ENCODE measurements at places on chromosomes 2 and 18. TPM values are rescaled to one million over a fixed set of nuclear protein-coding genes. Genes with fewer than 3 reads are reported as not detected.

SESTD1 gene
- 67.8 TPM for polyA plus RNA-seq

PLGLB2 gene
- polyA plus RNA-seq = 3.6 TPM

DAW1 gene
- 0.65 TPM for polyA plus RNA-seq

- no peak for DNase-seq
Observed at GRCh38 chr18:25669741-25670140, 317.8 kb upstream of the ZNF521 start.

DNA sequence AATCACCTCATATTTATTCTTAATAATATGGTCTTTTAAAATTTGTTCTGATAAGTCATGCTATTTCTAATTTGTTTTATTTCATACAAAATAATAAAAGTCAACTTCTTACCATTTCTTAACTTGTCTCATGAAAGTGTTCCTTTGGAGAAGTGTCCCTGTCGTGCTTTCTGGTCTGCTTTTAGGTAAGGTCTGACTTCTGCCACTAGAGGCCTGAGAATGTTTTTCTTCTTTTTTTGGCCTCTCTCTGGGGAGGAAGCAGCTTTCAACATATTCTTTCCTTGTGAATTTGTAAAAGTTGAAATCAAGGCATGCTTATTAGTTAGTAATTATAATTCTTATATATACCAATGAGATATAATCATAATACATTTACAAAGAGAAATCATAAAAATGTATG lies 39.4 kb downstream of the MAP2 start:
- no peak for DNase-seq

DNA sequence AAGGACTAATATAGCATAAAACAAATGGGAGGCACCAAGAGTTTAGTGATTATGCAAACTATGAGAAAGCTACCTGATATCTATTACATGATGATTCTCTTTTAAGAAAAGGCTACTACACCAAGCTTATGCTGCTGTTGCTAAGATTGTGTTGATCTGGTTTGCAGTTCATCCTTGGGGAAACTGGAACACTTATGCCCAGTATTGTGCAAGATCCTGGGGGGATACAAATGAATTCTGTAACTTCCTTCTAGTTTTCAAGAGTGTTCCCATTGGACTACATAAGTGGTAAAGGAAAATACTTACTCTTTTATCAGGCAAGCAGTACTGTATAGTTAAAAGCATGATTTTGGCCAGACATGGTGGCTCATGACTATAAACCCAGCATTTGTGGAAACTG lies 3.1 kb upstream of the NMI start:
- no peak for DNase-seq

GRCh38 chr18:24043403-24043802 lies 28.8 kb downstream of the TTC39C start:
- no peak for DNase-seq
